ENCODE measurements at places on chromosomes 6 and 20.

DNA sequence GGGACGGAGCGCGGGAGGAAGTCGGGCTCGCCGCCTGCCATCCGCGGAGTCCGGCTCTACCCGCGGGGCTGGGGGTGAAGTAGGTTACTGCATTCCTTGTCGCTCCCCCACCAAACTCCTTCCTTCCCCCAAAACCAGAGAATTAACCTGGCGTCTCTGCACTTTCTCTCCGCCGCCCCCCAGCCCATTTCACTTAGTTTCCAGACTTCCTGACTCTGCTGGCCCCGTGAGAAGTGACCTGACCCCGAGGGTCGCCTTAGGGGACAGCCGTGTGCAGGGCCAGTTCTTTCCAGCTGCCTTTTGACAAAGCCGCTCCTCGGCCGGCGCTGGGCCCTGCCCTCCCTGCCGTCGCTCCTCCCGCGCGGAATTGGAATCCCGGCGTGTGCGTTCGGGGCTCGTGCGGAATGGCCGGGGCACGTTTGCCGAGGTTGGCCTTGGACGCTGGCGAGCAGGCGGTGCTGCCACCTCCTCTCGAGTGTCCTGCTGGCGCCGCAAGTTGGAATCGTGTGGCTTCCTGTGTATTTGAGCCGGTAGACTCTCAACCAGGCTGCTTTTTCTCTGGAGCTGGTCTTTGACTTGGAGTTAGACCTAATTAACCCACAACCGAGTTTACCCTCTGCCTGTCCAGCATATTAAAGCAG lies 650 bp downstream of the DCBLD1 start:
- no peak for DNase-seq

DNA sequence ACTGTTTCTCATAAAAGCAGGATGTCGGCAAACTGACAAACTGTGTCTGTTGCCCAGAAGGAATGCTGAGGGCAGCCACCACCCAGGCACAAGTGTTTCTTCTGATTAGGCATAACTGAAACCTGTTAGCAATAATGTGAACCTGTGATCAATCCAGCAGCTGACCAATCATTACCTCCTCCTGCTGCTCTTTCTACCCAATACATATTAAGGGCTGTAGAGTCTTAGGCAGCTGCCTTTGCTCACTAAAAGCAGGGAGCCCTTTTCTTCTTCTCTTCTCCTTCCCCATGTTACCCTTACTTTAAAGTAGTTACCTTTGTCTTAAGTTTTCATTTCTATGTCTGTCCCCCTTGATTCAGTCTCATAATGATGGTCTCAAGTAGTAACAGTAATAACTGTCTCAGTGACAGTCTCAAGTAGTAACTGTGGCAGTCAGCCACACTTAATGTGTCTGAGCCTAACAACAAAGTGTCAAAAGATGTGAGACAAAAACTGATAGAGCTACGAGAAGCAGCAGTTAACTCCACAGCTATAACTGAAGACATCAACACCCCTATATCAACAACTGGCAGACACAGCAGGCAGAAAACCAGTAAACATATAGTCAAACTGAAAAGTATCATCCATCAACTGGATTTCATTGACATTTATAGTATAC lies 37.0 kb downstream of the RANBP9 start:
- DNase-seq, result no peak

DNA sequence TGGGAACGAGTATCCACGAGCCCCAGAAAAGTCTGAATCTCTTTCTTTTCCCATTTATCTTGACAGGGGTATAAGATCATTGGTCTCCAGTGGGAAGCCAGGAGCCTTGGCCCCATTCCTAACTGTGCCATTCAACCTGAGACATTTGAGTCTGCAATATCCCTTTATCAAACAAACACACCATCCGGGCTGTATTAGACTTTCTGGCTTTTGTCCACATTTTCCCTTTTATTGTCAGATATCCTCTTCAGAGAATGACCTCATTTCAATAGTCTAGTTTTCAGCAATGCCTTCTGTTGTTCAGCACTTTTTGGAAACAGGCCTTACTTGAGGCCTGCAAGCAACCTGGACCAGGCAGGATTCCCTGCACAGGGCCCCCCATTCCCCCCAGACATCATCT lies 15.7 kb downstream of the BPIFA1 start:
- no peak for DNase-seq

DNA sequence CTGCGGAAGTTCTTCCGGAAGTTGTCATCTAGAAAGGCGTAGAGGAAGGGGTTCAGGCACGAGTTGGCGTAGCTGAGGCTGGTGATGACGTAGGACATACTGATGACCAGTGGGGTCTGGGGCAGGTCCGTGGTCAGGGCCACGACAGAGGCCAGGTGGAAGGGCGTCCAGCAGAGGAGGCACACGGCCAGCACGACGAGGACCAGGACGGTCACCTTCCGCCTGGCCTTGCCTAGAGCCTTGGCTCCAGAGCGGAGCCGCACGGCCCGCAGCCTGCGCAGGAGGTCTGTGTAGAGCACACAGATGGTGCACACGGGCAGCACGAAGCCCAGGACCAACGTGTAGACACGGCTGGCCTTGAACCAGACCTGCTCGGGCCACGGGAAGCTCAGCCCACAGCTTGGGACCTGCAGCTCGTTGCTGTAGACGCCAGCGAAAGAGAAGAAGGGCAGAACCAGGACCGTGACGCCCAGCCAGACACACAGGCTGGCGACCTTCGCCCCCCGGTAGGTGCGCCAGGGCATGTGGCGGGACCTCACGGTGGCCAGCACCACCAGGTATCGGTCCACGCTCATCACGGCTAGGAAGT lies 1.4 kb downstream of the NPBWR2 start:
- no peak for DNase-seq

DNA sequence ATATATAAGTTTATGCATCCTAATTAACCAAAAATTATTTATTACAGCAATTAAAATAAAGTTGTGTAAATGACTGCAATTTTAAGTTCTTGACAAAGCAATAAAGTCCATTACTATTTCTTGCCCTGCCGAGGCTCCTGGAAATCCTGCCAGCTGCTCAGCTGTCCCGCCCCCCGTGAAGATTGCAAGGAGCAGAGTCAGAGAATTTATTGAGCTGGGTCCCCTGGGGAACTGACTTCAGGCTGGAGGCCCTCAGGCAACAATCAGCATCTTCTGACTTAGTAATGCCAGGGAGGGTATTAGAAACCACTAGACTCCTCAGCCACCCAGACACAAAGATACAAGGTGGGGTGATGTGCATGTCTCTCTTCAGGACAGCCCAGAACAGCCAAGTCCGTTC lies 92.3 kb downstream of the EDN3 start:
- no peak for DNase-seq

- DNase-seq, result no peak
Measured at GRCh38 chr6:36478051-36478526, 35.3 kb downstream of the KCTD20 start.

DNA sequence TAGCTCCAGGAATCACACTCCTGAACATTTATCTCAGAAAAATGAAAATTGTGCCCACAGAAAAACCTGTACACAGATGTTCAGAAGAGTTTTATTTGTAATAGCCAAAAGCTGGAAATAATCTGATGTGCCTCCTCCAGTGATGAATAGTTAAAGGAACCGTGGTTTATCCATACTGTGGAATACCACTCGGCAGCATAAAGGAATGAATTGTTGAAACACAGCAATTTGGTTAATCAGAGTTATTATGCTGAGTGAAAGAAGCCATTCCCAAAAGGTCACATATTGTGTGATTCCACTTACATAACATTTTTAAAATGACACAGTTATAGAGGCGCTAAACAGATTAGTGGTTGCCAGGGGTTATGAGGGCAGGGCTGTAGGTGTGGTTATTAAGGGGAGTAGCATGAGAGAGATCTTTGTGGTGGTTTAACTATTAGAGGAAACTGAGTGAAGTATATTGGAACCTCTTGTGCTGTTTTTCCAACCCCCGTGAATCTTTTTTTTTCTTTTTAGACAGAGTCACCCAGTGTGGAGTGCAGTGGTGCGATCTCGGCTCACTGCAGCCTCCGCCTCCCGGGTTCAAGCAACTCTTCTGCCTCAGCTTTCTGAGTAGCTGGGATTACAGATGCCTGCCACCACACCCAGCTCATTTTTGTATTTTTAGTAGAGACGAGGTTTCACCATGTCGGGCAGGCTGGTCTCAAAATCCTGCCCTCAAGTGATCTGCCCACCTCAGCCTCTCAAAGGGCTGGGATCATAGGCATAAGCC lies 26.2 kb downstream of the PSMF1 start:
- DNase-seq, result no peak

GRCh38 chr6:31588871-31589650 lies 3.0 kb downstream of the LST1 start:
- no peak for DNase-seq

GRCh38 chr6:40573221-40573620 lies 13.9 kb downstream of the LRFN2 start:
- DNase-seq, result no peak

- DNase-seq, result no peak
Measured at GRCh38 chr6:108739496-108740330, 108.5 kb upstream of the ARMC2 start.

- DNase-seq, result no peak
Measured at GRCh38 chr20:1402149-1402548, 9.3 kb upstream of the FKBP1A start.

- no peak for DNase-seq
Measured at GRCh38 chr6:167420177-167420576, 95.3 kb downstream of the TTLL2 start.

DNA sequence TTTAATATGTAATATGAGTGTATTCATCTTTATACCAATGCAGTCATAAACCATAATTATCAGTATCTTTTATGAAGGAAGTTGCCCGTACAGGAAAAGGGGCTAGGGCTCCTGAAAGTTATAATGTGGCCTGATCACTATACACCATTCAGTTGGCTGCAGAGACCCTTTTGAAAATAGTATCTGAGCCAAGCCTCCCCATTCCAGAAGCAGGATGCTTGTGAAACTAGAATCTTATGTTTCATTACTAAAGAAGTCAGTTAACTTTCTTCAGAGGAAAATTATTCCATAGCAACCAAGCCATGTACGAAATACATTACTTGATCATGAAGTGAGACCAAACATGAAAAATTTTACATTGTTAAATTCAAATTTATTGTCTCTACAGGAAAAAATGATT lies 251.5 kb upstream of the TCF21 start:
- DNase-seq, result no peak

- DNase-seq, result no peak
Measured at GRCh38 chr6:50720623-50721022, 7.3 kb downstream of the TFAP2D start.

GRCh38 chr6:117976030-117976651 lies 69.1 kb downstream of the SLC35F1 start:
- peak; percentile 8 for DNase-seq

DNA sequence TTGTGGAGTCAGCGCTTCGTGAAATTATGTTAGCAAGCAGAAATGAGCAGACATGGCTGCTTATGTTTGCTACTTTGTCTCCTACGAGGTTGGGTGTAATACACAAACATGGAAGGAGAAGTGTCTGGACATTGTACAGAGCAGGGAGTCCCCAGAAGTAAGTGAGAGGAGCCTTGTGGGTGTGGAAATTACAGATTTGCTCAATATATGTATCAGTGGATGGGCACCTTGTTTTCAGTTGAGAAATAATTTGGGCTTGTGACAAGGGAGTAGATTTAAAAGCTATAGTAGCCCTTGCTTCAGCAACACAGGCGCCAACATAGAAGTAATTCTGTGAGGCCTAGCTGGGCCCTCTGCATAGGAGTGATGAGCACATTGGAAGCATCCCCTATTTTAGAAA lies 49.2 kb downstream of the HECA start:
- no peak for DNase-seq

GRCh38 chr6:69555088-69555638 lies 241.6 kb downstream of the LMBRD1 start:
- DNase-seq, result no peak

GRCh38 chr20:59526242-59527225 lies 77.8 kb upstream of the PHACTR3 start:
- DNase-seq, result no peak

DNA sequence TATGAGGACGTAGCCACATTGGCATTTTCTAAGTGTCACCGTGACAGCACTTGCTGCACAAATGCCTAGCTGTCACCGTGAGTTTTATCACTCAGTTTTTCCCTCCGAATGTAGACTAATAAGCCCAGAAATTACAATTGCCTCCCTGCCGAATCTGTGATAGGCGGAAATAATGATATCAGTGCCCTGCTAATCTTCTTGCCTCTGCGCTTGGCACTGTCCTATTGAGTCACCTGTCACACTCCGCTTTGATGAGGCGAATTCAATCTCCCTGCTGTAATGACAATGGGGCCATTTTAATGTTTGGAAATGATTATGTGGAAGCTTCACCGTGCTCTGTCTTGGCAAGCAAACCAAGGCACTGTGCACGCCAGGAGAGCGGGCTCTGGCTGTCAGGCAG lies 112.8 kb downstream of the LINC00237 start:
- no peak for DNase-seq

GRCh38 chr6:162706232-162706631 lies 21.3 kb downstream of the PRKN start:
- no peak for DNase-seq

DNA sequence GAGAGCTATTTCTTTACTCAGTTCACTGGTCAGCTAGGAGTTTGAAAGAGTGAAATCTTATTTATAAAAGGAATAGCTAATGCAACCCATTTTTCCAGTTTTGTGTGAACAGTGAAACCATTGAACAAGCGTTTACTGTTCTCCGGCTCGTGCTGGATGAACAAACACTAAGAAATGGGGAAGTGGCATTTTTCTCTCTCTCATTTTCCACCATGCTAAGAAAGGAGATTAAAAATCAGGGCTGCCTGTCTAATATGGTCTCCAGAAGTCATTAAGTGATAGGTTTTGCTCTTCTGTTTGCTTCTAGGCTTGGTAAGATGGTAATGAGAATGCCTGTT lies 774 bp upstream of the SFT2D1 start:
- DNase-seq, result no peak

- DNase-seq, result no peak
Measured at GRCh38 chr20:9928281-9928737, 89.4 kb upstream of the PAK5 start.

DNA sequence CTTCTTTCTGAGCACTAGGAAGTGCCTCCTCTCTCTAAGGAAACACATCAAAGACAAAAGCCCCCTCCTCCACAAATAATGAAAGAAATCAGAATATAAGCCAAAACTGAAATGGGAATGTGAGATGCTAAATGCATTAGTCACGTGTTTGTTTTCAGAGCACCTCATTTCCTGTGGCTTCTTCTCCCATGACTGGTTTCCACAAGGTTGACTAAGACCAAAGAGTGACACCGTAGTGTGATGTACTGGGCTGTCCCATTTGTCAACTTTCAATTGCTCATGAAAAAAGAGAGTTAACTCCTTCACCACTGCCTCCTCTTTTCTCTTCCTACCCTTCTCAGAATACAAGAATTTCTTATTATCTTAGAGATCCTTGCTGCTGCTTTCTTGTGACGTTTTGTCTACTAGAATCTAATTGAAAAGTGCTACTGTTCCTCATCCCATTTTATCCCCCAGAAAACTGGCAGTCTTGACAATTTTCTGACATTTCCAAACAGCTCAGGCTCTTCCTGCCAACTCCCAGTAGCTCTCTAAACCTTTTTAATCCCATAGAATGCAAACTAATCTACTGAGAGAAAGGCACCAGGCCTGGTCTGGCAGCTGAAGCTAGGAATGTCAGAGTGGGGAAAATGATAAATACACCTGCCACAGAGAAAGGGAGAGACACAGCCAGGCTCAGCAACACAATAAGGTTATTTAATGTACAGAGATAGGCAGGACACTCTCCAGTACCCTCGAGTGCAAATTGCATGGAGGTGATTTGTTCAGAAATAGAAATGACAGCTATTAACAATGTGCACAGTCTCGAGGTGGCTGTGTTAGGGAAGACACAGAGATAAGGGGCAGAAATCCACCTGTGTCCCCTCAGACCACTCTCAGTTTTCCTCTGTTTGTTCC lies 671.7 kb upstream of the NRSN1 start:
- peak; percentile 11 for DNase-seq

GRCh38 chr20:3595541-3595940 lies 67.7 kb downstream of the GFRA4 start:
- no peak for DNase-seq
